ENCODE measurements at places on chromosomes 5 and 9.

- no peak for DNase-seq
Observed at GRCh38 chr9:4891674-4892073, 93.4 kb upstream of the JAK2 start.

- DNase-seq, result no peak
Observed at GRCh38 chr9:87305151-87305550, 192.5 kb upstream of the DAPK1 start.

DNA sequence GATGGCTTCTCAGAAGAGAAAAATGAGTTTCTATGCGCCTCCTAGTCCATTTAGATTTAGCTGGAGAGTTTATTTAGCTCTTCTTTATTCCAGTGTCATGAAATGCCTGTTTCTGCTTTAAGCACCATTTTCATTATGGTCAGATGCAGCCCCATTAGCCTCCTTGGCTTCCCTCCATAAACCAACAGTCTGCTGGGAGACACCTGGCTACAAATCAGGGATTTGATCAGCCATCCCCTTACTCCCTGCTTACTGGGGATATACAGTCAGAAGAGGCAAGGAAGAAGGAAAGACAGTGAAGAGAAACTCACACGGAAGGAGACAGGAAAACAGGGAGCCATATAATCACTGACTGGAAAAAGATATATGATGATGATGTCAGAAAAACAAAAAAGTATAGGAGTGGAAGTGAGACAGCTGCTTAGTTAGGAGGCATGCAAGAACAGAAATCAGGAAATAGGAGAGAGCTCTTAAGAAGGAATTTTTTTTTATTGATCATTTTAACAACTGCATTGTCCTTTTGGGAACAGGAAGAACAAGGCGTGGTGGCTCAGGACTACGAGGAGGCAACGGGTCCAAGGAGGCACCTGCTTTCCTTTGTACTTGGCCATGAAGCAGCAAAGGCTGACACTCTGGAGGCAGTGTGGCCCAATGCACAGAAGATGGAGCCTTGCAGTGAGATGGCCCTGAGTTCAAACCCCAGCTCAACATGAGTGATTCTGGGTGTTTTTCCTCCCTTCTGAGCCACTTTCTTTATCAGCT is 56.1 kb downstream of the MED27 start:
- no peak for DNase-seq

DNA sequence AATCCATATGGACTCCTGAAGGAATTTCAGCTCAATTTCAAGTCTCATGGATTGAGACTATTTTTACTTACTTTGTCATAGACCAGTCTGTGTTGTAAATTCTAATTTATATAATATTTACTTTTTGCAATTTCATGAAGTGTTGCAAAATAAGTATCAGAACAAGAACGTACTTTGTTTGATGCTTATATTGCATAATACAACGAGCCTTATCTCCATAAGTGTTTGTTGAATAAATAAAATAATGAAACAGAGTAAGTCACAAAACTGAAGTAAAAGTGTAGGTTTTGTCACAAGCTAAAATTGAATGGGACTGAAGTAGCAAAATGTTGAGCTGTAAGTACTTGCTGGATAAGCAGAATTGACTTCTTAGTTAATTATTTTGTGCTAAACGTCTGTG is 3.0 kb upstream of the LIFR start:
- no peak for DNase-seq

GRCh38 chr5:1383344-1383743 is 38.4 kb upstream of the CLPTM1L start:
- no peak for DNase-seq

DNA sequence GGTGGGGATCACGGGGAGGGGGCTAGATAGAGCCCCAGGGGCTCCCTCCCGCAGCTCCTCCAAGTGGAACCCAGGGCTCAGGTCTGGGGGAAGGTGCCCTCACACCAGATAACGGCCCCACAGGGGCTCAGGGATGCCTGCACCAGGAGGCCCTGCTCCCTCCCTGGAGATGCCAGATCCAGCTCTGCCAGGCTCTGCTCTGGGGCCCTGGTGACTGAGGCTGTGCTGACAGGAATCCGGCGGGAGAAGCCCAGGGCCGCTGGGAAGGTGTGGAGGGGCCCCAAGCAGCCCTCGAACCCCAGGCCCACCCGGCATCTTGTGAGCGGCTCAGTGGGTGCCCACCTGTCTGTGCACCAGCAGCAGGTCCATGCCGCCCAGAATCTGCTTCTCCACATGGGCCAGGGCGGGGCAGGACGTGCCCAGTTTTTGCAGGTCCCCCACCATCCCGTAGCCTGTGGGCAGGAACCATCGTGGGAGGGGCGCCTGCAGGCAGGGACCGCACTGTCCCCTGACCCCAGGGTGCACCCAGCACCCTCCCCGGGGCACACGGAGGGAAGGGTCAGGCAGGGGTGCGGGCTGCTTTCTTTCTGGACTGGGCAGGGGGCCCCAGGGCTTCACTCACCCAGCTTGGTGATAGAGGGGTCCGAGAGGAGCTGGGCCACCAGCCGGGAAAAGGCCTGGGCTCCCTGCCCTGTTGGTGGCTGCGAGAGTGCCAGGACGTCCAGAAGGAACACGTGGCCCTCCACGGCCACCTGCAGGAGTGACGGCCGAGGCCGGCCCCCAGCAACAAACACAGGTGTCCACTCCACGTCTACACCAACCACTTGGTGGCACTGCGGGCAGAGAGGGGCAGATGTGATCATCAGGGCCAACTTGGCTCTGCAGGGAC is 48.9 kb upstream of the NRARP start:
- DNase-seq, result no peak

DNA sequence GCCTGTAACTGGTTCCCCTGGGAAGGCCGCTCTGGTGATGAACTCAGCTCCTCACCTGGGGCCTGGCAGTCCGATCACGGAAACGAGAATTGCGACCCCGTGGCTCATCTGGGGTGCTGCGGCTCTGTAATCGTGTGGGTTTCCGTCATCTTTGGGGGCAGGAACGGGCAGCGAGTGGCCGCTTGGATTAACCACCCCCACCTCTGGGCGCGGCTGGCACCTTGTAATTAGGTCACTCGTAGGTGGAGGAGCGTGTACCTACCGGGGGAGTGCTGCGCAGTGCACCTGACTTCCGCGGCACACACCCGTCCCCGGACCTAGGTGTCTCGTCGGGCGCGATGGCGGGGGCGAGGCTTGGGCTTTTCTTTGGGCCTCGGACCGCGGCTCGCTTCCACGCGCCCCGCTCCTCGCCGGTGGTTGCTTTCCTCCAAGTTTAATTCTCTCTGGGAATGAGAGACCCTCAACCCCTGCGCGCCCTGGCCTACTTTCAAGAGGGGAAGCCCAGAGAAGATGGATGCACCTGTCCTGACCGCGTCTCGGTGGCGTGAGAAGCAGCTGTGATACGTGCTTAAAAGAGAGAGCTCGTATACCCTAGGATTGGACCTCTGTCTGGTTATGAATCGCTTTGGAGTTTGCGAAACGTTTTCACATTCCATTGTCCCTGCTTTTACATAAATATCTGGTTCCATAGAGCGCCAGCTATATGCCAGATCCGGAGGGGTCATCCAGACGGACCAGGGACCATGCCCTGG is 744 bp upstream of the PPP2CA start:
- no peak for DNase-seq

- peak; percentile 28 for DNase-seq
Observed at GRCh38 chr9:7394002-7394774, 405.4 kb downstream of the DMAC1 start.

DNA sequence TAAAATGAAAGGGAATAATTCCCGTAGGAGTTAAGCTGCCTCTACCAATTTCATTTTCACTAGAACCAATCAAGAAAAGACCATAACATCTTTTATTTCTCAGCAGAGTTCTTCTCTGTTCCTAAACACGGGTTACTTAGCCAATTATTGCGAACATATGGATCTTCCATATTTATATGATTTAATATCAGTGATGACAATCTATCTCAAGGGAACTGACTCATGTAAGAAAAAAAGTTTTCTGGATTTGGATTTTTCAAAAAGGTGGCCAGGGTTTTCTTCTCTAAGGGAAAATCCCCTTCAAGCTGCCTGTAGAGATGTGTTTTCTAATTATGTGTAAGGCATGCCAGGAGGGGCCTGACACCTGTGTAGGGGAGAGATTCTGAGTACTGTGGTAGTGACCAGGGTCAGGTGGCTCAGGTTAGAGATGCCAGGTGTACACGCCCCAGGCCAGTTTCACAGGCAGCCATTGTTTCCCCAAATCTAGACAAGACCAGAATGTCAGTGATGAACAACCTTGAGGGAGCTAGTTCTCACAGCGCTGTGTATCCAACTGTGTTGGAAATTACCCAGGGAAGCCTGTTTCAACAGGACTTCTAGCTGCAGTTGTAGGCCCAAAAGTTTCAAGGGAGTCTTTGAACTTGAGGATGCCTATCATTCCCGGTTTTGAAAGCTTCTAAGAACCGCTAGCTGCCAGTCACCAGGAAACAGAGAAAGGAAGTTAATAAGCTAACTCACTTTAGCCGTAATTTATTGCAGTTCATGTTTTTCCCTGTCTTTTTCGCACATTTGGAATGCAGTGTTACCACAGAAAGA is 572.5 kb upstream of the RGMB start:
- DNase-seq, result no peak

GRCh38 chr5:78730300-78731094 is 81.9 kb upstream of the LHFPL2 start:
- DNase-seq, result no peak

DNA sequence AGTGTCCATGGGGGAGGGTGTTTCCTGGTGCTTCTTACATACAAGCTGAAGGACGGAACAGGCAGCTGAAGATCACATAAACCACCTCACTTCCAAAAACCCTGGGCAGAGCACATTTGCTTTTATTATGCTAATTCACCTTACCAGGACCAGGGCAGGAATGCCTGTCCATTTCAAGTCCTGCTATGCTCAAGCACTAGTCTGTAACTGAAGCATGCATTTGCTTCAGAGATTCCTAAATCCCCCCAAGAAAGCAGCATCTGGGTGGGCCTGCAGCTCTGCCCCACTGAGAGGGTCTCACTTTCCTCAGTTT is 9.4 kb upstream of the NACC2 start:
- DNase-seq, result no peak
